NCI-H1417 treated with DMSO at 0.1 percent for 48 hours (cell line): ENCODE measurements at places on chromosomes 3 and 15.

DNA sequence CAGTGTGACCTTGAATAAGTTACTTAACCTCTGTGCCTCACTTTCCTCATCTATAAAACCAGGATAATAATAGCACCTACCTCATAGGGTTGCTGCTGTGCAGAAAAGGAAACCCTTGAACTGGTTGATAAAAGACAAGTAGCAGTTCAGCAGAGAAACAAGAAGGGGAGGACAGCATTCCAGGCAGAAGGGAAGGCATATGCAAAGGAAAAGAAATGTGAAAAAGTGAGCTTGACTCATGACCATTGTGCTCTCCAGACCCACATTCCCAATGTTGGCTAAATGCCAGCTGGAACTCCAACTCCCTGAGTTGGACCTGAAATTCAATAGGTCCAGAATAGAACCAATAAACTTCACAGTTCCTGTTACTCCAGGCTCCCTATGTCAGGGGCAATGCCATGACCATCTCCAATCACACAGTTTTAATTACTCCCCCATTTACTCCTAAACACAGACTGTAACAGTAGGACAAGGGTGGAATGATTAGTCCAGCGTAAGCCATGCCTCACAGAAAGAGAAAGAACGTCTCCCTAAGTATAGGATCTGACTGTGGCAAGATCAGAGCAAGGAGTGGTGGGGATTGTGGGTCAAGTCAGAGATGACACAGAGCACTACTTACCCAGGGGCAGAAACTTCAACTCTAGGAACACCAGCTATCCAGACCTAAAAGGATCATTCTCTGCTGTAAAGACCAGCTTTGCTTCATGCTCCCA lies 26.9 kb downstream of the PRKAR2A start:
- no peak for DNase-seq

DNA sequence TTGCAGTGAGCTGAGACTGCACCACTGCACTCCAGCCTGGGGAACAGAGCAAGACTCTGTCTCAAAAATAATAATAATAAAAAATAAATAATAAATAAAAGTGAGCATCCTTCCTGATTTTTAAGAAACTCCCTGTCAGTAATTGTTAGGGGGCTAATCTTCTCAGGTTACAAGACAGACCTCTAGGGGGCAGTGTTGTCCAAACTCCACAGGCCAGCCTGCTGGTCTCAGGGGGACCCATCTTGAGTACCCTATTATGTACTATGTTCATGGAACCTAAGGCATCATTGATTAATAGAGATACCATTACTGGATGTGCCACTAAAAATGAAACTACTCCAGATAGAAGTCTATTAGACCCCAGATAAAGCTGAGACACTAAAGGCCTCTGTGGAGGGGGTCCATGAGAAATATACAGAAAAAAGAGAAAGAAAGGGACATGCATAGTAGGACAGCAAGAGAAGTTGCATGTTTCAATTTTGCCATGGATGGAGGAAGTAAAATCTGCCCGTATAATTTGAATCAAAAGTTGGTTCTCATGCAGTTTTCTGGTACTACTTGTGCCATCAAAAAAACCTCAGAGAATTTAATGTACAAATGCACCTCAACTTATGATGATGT lies 85.5 kb upstream of the CDV3 start:
- DNase-seq = no peak

- DNase-seq = no peak
These were observed 140.7 kb downstream of the GADL1 start for GRCh38 chr3:30753766-30754165.

- DNase-seq = no peak
These were observed 1.9 kb downstream of the UQCRC1 start for GRCh38 chr3:48607519-48607918.

DNA sequence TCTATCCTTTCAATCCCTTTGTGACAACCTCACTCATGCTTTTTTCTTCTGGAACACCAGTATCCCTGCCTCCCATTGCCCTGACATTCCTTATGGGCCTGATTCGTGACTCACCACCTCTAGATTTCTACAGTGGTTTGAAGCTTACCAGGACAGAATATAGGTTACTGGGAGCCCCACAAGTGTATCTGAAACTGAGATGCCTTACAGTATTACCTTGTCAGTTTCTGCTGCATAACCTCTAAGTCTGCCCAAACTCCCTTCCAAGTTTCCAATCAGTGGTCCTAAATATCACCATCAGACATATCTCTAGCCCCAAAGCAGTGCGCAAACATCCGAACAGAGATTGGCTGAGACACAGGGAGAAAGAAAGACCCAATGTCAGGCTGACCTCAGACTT lies 5.6 kb downstream of the CPB1 start:
- no peak for DNase-seq

DNA sequence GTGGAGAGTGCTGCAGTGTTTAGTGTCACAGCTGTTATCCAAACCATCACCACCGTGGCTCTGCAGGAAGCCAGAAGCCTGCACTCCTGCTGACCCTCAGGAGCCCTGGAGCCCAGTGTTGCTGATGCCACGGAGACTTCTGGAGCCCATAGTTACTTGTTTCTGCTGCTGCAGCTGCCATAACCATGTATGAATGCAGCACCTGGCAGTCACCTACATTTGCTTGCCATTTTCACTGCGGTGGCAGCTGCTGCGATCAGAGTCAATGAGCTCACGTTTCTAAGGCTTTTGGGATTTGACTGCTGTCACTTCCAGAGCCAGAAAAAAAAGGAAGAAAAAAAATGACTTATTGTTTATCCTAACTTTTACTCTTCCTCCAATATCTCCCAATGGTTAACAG lies 299.2 kb upstream of the THRB start:
- DNase-seq = no peak

DNA sequence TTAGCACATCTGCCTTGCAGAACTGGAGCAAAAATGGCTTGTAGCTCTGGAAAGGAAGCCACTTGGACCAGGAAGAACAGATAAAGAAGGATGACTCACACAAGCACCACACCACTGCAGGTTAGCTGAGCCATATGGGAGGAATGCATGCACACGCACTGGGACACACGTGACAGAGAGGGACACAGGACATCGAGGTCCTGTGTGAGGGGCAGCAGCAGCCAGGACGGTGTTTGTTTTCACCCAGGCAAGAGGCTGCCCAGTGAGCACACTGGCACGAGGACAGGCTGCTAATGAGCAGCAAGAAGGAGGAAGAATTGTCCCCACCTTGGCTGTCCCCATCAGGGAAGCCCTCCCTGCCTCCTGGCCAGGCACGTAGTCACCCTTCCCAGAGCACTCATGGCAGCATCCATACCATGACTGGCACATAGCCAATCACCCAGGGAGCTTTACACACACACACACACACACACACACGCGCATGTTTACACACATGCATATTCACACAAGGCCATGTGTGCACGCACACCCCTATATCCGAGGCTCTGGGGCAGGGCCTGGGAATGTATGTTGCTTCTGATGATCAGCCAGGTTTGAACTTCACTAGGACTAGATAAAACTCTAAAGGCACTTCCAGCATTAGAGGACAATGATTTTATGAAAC lies 24.0 kb upstream of the SPTBN5 start:
- no peak for DNase-seq
